ENCODE measurements at places on chromosomes 11 and 22. TPM values are rescaled to one million over a fixed set of nuclear protein-coding genes. Genes with fewer than 3 reads are reported as not detected.

Gene OR52I2
- total RNA-seq = 0.35 TPM

- ATAC-seq = no peak
These were observed 9.7 kb downstream of the ADAMTS8 start for GRCh38 chr11:130418756-130419155.

- no peak for ATAC-seq
These were observed 93.7 kb downstream of the PRR5L start for GRCh38 chr11:36389811-36390210.

- ATAC-seq = no peak
These were observed 27.4 kb upstream of the LINC01488 start for GRCh38 chr11:69454018-69454417.
